Left ventricle myocardium superior (tissue), 1 donor: ENCODE measurements at places on chromosomes 4 and X.

- no peak for DNase-seq
Measured at GRCh38 chr4:83558680-83559079, 22.8 kb downstream of the GPAT3 start.

DNA sequence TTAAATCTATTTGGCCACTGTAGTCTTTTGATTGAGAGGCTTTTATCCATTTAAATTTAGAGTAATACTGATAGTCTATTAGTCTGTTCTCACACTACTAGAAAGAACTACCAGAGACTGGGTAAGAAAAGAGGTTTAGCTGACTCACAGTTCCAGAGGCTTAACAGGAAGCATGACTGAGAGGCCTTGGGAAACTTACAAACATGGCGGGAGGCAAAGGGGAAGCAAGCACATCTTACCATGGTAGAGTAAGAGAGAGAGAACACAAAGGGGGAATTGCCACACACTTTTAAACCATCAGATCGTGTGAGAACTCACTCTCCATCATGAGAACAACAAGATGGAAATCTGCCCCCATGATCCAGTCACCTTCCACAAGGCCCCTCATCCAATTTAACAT, 410.9 kb downstream of the PDGFC start:
- no peak for DNase-seq

GRCh38 chr4:37588150-37588549, 98.0 kb downstream of the RELL1 start:
- no peak for DNase-seq

- no peak for DNase-seq
Measured at GRCh38 chr4:126633306-126633705, 999.5 kb upstream of the INTU start.

DNA sequence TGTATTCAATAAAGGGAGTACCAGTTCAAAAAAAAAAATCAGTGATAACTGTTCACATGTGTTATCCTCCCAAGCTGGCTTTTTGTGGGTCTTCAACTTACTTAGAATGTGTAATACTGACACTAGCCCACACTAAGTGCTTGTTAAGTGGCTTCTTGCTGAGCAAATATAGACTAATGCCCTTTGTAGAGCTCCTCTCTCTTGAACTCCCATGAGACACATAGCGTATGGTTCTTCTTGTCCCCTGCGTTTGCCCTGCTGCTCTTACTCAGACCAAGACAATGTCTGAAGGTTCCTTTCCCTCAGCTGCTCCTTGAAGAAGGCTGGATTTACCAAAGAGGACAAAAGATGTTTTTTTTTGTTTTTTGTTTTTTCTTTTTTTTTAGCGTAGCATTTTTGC, 110.9 kb downstream of the FRAS1 start:
- DNase-seq = no peak

DNA sequence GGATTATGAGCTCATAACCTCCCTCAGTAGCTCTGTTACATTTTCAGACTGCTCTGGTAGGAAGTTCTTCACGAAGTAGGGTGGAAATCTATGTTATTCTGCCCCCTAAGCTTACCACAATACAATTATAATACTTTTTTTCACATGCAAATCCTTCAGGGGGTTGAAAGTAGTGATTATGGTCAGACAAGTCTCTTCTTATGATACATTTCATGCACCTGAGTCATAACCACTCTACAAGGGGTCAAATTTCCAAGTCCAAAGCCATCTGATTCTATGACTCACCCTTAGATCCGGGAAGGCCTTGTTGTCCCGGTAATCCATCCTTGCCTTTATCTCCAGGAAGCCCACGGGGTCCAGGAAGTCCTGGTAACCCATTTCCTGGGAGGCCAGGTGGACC, 95.2 kb downstream of the ATG4A start:
- no peak for DNase-seq

DNA sequence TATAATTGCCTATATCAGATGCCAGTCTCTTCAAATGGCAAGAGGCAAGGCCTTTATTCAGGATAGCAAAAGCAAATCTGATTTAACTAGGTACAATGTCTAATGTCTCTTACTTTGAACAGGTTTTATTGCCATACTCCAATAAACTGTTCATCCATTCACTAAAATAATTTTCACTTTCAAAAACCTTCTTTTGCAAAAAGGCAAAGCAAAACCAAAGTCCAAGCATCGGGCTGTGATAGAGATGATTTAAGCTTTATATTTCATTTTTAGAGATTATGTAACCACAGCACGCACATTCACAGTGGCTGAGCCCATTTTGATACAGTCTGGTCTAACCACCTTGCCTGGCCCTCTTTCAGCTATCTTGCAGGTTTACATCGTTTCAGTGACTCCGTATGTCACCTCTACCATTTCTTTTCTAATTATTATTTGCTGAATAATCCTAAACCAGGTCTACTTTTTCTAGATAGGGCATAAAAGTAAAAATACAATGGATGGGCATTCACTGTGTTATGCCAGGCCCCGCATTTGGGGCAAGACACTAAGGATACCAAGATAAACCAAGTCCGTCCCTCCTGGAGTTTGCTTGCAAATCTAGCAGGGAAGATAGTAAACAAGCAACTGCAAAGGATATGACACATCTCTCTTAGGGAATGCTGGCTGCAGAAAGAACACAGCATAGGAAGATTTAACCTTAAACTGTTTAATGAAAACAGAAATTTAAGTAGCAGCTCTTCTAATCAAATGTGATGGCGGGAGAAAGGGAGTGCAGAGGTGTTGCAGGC, 1.8 kb downstream of the CASP3 start:
- DNase-seq = no peak

DNA sequence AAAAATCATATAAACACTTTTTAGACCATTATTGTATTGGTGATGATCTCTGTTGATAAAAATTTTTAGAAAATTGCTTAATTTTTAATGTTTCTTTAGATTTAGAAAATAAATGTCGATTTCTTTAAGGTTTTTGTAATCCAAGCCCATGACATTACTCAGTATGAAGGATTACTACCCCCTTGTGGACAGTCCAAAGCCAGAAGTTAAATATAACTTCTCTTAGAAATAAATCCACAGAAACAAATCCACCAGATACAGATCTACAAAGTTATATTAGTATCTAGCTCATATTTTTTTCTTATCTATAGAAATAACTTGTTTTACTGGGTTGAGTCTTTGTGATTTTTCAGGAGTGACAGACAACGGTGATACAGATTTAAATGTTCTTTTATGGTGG, 18.9 kb downstream of the TIFA start:
- no peak for DNase-seq

DNA sequence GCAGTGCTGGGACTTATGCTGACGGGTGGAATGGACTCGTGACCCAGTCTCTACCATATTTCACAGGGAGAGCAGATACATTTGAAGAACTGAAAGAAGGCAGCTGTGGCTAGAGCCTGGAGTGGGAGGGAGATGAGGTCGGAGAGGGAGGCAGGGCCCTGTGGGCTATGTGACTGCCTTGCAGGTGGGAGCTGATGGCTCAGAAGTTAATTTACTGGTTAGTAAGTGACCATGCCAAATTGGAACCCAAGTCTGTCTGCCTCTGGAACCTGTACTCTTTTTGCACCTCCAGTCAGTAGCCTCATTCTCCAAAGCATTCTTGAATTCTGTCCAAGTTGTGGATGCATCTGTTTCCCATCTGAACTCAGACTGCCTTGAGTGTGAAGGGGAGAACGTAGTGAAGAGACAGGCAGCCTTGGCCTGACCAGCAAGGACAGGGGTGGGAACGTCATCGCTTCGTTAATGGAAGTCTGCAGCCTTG, 92.3 kb downstream of the REPS2 start:
- peak; percentile 24 for DNase-seq
